PC-3 (cell line): ENCODE measurements at places on chromosomes 3 and 15.

- peaks cover 47% of the 10 kb centered on the region for H3K4me1 ChIP-seq
- peak overlapping the region; percentile 52 for H3K4me3 ChIP-seq
- no peaks in the 10 kb centered on the region for H3K27me3 ChIP-seq
- H3K27ac ChIP-seq = peak overlapping the region; percentile 68
Measured at GRCh38 chr3:157532529-157533297, 29.5 kb upstream of the VEPH1 start.

GRCh38 chr15:61137105-61137792 lies 91.9 kb downstream of the RORA start:
- H3K27me3 ChIP-seq = peaks cover 58% of the 10 kb centered on the region
- no peak overlapping the region for H3K27ac ChIP-seq
- no peak for DNase-seq
- no peaks in the 10 kb centered on the region for H3K36me3 ChIP-seq

DNA sequence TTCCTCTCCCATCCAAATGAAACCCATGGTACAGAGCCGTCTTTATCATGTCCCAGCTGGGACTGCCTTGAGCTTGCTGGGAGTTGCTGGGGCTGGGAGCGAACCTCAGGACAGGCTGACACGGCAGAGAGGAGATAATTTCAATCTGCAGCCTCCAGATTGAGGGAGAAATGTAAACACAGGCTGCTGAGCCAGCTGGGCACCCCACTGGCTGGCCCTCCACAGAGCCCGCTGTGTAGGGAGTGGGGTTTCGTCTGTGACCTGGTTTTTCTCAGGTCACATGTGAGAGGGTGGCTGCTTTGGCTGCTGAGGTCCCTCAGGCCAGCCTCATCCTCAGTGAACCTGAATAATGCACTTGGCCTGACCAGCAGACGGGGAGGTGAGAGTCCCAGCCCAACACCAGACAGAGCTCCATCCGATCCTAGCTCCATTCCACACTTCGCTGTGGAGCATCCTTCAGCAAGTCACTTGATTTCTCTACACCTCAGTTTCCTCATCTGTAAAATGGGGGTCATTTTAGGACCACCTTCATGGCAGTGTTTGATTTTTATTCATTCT lies 121.6 kb upstream of the MRPS22 start:
- no peaks in the 10 kb centered on the region for H3K36me3 ChIP-seq
- no peaks in the 10 kb centered on the region for H3K4me1 ChIP-seq
- no peaks in the 10 kb centered on the region for H3K27me3 ChIP-seq
- H3K27ac ChIP-seq = no peak overlapping the region

- H3K27me3 ChIP-seq = no peaks in the 10 kb centered on the region
- H3K4me1 ChIP-seq = peaks cover 11% of the 10 kb centered on the region
- no peaks in the 10 kb centered on the region for H3K36me3 ChIP-seq
- H3K4me3 ChIP-seq = no peak overlapping the region
- no peak for DNase-seq
- no peak overlapping the region for H3K27ac ChIP-seq
Measured at GRCh38 chr3:194675081-194675640, 3.2 kb upstream of the LSG1 start.

DNA sequence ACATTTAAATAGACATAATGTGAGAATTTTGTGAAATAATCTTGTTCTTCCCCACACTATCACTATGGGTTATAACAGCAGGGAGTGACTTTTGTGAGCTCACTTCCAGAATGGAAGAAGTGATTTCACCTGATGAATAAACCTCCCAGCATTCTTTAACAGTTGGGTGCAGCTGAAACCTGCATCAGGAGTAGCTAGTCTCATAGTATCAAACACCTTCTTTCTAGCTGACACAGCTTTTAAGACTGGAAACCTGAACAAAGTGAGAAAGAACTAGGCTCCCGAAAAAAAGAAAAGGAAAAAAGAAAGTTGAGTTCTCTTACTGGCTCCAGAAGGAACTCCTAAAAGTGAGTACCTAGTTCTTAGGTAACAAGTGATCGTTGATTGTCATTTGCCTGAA lies 61.1 kb upstream of the UNC13C start:
- no peaks in the 10 kb centered on the region for H3K27me3 ChIP-seq
- H3K4me3 ChIP-seq = no peak overlapping the region
- no peaks in the 10 kb centered on the region for H3K36me3 ChIP-seq
- DNase-seq = no peak
- no peaks in the 10 kb centered on the region for H3K4me1 ChIP-seq
- H3K27ac ChIP-seq = no peak overlapping the region

DNA sequence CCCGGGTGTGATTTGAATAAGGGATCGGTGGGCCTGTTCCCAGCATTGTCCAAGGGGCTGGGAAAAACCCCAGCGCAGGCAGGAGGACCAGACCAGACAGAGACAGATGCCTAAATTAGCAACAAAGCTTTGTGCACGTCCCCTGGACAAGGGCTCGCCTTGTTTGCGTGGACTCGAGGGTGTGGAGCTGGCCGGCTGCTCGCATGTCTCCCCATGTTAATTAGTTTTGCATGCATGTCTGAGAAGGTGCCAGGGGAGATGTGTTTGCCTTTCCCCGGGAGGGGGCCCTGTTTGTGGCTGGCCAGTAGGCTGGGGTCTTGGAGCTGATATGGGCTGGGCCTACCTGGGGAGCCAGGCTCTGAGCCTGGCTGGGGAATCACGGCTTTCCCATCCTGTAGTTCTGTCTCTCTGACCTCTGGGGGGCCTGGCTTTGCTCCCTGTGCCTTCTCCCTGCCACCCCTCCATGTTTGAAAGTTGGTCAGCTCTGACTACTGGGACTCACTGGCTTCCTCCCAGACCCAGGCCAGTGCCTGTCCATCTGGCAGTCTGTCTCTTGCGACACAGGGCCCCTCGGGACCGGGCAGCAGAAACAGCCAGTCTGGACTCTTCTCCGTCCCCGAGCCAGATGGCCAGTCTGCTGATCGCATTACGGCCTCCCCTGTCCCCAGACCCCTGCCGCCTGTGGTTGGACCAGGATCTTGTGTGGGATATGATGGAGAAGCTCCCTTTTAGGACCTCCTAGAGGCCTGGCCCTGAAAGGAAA lies 55.4 kb upstream of the POLG start:
- no peak overlapping the region for H3K4me3 ChIP-seq
- DNase-seq = no peak
- no peak overlapping the region for H3K27ac ChIP-seq
- peaks cover 10% of the 10 kb centered on the region for H3K4me1 ChIP-seq
- H3K36me3 ChIP-seq = no peaks in the 10 kb centered on the region
- H3K27me3 ChIP-seq = no peaks in the 10 kb centered on the region

- H3K4me3 ChIP-seq = no peak overlapping the region
- no peak overlapping the region for H3K27ac ChIP-seq
- H3K36me3 ChIP-seq = no peaks in the 10 kb centered on the region
- no peaks in the 10 kb centered on the region for H3K27me3 ChIP-seq
- DNase-seq = no peak
- H3K4me1 ChIP-seq = peaks cover 32% of the 10 kb centered on the region
Measured at GRCh38 chr3:17832016-17832415, 89.6 kb upstream of the TBC1D5 start.

DNA sequence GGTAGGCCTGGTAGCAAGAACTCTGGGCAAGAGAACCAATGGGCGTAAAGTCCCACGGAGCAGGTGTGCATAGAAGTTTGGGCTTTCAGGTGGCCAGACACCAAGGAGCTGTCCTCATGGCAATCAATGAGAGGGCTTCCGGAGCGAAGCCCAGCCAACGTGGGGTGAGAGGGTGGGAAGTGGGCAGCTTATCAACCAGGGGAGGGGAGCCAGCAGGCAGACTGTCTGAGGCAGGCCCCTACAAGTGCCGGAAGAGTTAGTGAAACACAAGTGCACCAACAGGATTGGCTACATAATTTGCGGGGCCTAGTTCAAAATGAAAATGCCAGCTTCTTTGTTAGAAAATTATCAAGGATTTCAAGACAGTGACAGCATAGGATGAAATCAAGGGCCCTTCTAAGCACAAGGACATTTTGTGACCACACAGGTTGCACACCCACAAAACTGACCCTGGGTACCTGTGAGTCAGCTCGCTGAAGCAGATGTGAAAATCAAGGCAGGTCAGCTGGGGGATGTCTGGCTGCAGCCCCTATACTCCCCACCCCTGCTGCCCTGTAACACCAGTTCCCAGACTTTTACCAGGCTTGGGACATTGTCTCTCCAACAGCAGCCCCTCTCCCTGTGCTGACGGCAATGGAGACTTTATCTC lies 102.1 kb upstream of the ETV5 start:
- no peaks in the 10 kb centered on the region for H3K36me3 ChIP-seq
- H3K27ac ChIP-seq = no peak overlapping the region
- no peak for DNase-seq
- H3K27me3 ChIP-seq = 0 out of 2 replicates have a peak, but pooled peaks cover 3% of the 10 kb centered on the region
- no peak overlapping the region for H3K4me3 ChIP-seq

DNA sequence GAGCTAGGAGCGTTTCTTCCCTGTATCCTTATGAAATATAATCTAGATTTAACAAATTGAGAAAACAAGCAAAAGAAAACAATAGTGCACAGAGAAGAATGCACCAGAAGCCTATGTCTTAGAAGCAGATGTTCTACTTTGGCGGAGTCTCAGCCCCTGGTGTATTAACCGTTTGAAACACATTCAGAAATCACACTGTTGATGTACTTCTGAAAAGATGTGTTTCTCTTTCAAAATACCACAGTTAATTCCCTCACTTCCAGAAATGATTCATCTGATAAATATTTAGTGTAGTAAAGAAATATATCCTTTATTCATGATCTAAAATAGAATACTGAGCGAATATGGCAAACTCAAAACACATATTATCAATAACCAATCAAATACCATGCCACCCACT lies 77.7 kb downstream of the CBLB start:
- no peak for DNase-seq
- no peaks in the 10 kb centered on the region for H3K36me3 ChIP-seq
- H3K27me3 ChIP-seq = no peaks in the 10 kb centered on the region
- no peak overlapping the region for H3K27ac ChIP-seq

DNA sequence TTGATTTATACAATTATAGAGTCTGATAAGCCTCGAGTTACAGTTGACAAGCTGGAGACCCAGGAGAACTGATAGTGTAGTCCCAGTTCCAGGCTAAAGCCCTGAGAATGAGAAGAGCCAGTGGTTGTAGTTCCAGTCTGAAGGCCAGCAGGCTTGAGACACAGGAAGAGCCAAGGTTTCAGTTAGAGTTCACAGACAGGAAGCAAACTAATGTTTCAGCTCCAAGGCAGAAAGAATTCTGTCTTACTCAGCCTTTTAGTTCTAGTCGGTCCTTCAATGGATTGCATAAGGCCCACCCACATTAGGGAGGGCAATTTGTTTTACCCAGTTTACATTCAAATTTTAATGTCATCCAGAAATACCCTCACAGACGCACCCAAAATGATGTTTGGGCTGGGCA lies 102.7 kb downstream of the CDIN1 start:
- peak; percentile 6 for DNase-seq
- no peak overlapping the region for H3K4me3 ChIP-seq
- no peaks in the 10 kb centered on the region for H3K27me3 ChIP-seq
- no peak overlapping the region for H3K27ac ChIP-seq
